ENCODE measurements at places on chromosomes 16 and 17. TPM values are rescaled to one million over a fixed set of nuclear protein-coding genes. Genes with fewer than 3 reads are reported as not detected.
A peak's percentile ranks its signal among the peaks of the same experiment; 100 is the strongest.

UMOD gene
- 3.8 TPM for total RNA-seq

VMO1 gene
- total RNA-seq = 1.3 TPM

- H3K27ac ChIP-seq = no peak overlapping the region
- DNase-seq = no peak
- no peaks in the 10 kb centered on the region for H3K4me1 ChIP-seq
- no peak overlapping the region for H3K4me3 ChIP-seq
- no peaks in the 10 kb centered on the region for H3K36me3 ChIP-seq
- H3K27me3 ChIP-seq = no peaks in the 10 kb centered on the region
Measured at GRCh38 chr17:73713136-73713535, 68.9 kb upstream of the SDK2 start.

- no peak overlapping the region for H3K4me3 ChIP-seq
- no peak overlapping the region for H3K27ac ChIP-seq
- DNase-seq = no peak
- no peaks in the 10 kb centered on the region for H3K27me3 ChIP-seq
- H3K4me1 ChIP-seq = peaks cover 17% of the 10 kb centered on the region
- H3K36me3 ChIP-seq = no peaks in the 10 kb centered on the region
Measured at GRCh38 chr16:84720177-84720579, 20.4 kb downstream of the USP10 start.

- no peak overlapping the region for H3K4me3 ChIP-seq
- no peaks in the 10 kb centered on the region for H3K36me3 ChIP-seq
- H3K27ac ChIP-seq = no peak overlapping the region
- DNase-seq = no peak
Measured at GRCh38 chr17:50465635-50466034, 3.0 kb downstream of the CHAD start.

- H3K27me3 ChIP-seq = no peaks in the 10 kb centered on the region
- H3K4me1 ChIP-seq = no peaks in the 10 kb centered on the region
- H3K4me3 ChIP-seq = no peak overlapping the region
- no peaks in the 10 kb centered on the region for H3K36me3 ChIP-seq
Measured at GRCh38 chr16:84132527-84133285, 12.3 kb downstream of the HSDL1 start.

DNA sequence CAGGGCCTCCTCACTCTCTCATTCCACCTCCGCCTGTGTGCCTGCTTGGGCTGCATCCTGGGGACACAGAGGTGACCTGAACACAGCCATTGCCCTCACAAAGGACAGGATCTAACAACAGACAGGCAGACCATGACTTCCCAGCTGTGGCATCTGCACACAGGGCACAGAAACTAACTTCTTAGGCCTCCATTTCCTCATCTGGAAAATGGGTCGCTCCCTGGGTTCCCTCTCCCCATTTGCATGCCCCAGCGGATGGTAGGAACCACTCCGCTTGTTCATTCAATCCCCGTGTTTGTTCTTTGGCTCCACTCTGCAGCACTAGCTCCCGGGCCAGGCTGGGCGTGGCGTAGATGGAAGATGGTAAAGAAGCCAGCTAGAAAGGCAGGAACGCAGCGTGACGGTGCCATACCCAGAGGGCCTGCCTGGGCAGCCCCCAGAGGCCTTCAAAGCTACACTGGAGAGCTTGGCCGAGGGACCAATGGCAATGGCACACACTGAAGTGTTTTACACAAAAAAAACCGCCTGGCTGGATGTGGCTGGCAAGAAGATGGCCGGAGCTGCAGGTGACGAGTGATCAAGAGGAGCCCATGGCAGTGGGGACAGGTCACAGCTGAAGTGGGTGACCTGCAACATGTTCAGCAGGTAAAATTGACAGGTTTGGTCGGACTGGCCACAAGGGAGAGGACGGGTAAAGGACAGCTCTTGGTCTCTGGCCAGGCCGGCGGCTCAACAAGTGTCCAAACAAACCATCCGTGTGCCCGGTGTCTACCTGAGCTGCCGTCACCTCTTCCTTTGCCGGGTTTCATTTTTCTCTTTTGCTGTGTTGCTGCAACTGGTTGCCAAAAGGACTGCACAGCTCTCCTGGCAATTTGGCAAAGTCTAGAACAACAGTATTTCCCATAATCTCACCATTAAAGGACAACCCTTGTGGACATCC lies 66.9 kb downstream of the SOCS1 start:
- no peak overlapping the region for H3K4me3 ChIP-seq
- DNase-seq = no peak
- H3K27me3 ChIP-seq = no peaks in the 10 kb centered on the region

GRCh38 chr16:81745704-81746558 lies 33.2 kb upstream of the PLCG2 start:
- no peaks in the 10 kb centered on the region for H3K27me3 ChIP-seq
- H3K4me1 ChIP-seq = no peaks in the 10 kb centered on the region
- peak overlapping the region; percentile 52 for H3K4me3 ChIP-seq

All from testis (tissue), 5 donors.